ENCODE measurements at places on chromosomes 16 and 17.

- no peak for DNase-seq
Measured at GRCh38 chr17:19651451-19652238, 3.1 kb downstream of the ALDH3A2 start.

DNA sequence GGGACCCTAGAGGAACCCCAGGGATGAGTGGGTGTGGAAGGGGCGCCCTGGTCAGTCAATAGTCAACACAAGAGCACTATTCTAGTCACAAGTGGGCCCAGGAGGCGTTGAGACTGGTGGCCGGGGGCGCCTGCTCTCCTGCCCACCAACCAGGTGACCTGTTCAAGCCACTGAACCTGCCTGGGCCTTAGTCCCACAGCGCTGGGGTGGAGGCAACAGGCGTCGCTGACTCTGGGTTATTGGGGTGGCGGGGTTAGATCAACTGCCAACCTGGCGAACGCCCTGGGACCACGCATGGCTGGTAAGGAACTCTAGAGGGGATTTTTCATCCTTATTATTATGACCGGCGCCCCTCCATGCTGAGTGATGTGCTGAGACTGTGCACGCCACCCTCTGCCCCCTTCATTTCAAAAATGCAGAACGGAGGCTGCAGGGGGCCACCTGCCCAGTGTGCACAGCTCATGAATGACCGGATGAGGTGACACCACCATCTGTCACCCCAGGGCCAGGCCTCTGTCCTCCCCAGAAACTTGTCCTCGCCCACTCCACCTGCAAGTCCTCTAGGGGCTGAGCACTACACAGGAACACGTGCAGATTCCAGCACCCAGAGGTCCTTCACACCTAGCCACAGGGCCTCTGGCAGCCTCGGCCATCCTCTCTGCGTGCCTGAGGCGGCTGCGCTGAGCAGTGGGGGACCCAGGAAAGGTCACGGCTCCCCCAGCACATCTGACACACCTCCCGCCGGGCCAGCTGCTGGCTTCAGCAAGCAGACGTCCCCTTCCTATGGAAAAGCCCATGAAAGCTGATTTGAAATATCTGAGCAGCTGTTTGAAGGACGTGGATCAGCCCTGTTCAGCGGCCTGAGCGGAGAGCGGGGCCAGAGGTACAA is 51.6 kb upstream of the DNAH17 start:
- DNase-seq, result no peak

DNA sequence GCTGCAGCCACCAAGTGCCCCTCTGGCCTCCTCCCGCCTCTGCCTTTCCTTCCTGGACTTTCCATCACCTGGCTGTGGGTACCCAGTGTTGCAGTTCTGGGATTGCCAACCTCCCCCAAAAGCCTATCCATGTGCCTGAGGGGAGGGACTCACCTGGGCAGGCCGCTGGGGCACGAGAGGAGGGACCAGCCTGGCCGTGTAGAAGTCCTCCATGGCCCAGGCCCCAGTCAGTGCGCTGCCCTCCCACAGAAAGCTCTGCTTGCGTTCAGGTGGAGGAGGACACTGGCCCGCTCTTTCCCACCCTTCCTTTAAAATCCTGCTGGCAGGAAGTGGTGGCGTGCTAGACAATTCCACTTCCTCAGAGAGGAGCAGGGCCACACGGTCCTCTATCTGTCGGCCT is 14.2 kb downstream of the SLX4 start:
- no peak for DNase-seq

GRCh38 chr16:70526403-70526802 is 2.8 kb downstream of the SF3B3 start:
- no peak for DNase-seq

DNA sequence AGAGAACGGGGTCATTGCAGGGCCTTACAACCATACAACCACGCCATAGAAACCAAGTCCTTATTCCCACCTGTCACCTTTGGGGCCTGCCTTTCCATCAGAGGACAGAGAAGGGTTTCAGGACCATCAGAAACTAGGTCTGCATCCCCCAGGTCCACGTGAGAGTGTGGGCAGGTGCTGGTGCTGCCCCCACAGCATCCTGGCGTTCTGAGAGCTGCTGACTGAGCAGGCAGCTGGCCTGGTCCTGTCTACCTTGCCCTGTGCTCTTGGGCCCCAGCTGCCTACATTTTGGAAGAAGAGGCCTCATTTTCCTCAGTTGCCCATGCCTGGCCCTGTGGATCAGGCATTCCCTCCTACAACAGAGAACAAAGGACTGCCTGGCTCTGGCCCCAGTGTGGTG is 21.6 kb downstream of the ZNF276 start:
- no peak for DNase-seq

DNA sequence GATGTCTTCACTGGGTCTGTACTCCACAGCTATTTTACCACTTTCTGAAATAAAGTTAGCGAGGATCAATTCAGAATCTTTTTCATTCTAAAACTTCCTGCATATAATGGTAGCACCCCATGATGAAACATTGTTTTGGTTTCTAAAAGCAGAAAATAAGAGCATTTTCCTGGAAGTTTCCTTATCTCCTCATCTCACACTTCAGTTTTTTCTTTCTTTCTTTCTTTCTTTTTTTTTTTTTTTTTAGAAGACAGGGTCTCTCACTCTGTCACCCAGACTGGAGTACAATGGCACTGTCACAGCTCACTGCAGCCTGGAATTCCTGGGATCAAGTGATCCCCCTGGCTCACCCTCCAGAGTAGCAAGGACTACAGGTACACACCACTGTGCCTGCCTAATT is 10.3 kb downstream of the RDM1 start:
- DNase-seq, result no peak

DNA sequence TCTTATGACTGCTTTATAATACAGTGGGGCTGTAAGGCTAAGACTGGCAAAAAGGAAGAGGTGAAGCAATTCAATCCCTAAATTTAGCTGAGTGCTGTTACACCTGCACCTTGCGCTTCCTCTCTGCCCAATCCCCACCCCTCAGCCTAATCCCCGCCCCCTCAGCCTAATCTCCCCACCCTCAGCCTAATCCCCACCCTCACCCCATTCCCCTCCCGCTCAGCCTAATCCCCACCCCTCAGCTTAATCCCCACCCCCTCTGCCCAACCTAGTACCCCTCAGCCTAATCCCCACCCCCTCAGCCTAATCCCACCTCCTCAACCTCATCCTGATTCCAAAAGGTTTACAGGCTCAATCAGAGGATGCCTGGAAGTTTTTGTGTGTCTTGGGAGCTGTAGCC is 155.5 kb downstream of the PMP22 start:
- DNase-seq, result no peak

DNA sequence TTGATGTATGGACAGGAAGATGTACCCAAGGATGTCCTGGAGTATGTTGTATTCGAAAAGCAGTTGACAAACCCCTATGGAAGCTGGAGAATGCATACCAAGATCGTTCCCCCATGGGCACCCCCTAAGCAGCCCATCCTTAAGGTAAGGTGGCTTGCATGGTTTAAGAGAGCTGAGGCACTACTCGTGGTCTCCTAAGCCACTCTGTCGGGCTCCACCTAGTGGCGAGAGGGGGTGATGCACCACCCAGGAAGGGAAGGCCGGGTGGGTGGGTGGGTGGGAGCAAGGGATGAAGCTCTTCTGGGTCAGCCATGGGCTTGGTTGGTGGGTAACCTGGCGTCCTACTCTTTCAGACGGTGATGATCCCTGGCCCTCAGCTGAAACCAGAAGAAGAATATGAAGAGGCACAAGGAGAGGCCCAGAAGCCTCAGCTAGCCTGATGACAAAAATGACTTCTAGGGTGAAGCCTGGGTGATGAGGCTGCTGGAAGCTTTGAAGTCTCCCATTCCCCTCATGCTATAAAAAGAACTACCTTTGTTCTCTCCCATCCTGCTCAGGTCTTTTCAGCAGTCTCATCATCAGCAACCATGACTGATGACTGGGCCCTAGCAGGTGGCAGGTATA is 21.5 kb downstream of the GPR179 start:
- peak; percentile 48 for DNase-seq

DNA sequence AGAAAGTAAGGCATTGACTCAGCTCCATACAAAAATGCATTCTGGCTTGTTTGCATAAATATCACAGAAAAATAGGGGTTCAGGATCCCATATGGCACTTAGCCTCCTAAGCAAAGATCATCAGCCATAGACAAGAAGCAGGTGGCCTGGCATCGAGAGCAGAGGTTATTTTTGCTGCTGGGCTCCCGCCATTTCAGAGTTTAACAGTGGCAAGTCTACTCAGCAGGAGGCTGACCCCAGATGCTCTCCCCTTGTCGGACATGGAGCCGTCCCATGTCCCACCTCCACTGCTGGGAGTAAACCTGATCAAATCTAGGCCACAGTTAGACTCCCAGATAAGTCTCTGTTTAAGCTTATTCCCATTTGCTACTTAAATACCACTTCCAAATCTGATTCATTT is 269.1 kb downstream of the FTO start:
- no peak for DNase-seq

DNA sequence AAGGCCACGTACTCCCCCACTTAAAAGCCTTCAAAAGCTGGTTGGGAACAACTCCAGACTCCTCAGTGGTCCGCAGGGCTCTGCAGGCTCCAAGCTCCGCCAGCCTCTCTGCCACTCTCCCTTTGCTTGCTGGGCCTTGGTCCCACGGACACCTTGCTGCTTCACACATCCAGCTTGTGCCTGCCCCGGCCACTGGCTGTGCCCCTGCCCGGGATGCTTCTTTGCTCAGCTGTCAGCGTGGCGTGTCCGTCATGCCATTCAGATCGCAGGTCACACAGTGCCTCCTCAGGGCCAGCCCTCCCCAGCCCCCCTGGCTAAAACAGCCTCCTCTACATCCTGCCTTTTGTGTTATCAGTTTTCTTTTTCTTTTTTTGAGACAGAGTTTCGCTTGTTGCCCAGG is 11.8 kb downstream of the ASPHD1 start:
- no peak for DNase-seq

DNA sequence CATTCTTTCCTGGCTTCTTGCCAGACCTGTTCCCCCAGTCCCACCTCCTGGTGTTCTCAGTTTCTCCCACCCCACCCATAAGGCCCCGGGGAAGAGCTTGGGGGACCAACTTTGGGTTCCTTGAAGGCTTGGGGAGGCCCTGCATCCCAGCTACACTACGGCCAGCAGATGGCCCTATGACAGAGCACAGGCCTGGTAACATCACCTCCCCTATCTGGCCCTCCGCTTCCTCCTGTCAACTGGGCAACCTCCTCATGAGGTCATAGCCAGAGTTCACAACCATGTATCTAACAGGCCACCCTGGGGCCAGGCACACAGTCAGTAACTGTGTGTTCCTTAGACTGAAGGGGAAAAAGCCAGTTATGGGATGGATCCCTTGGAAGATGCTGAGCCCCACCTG is 31.4 kb downstream of the MYO15A start:
- DNase-seq, result peak; percentile 74

GRCh38 chr17:6427279-6427781 is 7.6 kb downstream of the AIPL1 start:
- no peak for DNase-seq

DNA sequence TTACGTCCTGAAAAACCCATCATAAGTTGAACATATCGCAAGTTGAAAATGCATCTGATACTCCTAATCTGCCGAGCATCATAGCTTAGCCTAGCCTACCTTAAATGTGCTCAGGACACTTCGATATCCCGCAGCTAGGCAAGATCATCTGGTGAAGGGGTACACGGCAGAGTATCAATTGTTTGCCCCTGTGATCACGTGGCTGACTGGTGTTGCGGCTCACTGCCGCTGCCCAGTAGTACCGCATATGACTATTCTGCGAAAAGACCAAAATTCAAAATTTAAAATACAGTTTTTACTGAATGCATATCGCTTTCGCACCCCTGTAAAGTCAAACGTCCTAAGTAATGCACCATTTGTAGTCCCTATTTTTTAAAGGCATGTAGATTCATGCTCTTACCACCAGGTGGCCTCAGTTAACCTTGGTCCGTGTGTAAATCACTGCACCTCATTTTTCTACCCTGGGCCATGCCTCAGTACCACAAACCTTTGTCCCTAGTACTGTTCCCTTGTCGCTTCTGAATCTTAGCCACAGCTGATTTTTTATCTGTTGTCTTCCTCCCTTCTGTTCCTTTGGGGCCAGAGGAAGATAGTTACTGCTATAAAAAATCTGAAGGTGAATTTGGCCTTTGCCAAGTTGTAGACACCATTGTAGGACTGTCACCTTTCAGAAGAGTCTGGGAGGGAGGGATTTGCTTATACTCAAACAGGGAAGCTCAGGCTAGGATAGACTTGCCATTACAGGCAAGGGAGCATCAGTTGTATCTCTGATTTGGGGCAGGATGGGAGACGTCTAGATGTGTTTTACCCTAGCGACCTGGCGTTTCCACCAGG is 34.4 kb downstream of the WWP2 start:
- no peak for DNase-seq

- no peak for DNase-seq
Measured at GRCh38 chr17:417691-418420, 65.2 kb upstream of the RPH3AL start.

- DNase-seq, result no peak
Measured at GRCh38 chr17:13931111-13931526, 138.2 kb upstream of the COX10 start.

DNA sequence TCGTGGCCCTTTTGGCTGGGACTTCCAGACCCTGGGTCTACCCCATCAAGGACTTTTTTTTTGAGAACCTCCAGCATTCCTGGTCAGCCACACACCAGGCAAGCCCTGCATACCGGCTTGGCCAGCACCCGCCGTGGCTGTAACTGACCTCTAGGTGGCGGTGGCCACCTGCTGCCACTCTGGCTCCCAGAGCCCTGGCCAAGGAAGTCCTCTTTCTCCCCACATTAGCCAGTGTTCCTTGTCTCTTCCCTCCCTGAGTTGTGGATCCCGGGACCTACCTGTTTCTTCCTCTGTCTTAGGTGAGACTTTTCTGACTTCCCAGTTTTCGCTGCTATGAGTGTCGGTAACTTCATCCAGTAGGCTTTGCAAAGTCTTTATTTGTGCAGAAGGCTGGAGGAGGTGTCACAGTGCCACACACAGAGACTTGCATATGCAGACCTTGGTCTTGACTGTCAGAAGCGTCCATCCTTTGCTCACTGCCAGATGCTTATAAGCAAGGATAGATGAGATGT is 348.3 kb downstream of the CPPED1 start:
- peak; percentile 76 for DNase-seq

GRCh38 chr16:67748834-67749233 is 29.7 kb upstream of the GFOD2 start:
- no peak for DNase-seq

DNA sequence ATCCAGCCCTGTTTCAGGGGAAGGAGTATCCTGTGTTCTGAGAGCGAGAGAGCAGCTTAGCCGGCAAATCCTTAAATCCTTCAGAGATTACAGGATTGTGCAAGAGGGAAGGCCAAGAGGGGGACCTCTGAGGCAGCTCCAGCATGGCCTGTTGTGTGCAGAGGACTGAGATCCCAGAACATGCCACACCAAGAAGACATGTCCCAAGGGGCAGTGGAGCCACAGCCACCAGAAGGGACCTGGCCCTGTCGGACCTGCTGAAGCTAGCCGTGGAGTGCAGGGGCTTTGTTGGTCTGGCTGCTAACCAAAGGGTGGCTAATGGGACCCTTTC is 1.6 kb upstream of the MRC2 start:
- DNase-seq, result no peak

- DNase-seq, result no peak
Measured at GRCh38 chr16:79716645-79717332, 116.3 kb upstream of the MAF start.

GRCh38 chr17:70187383-70187782 is 18.1 kb downstream of the KCNJ2 start:
- no peak for DNase-seq

- peak; percentile 93 for DNase-seq
Measured at GRCh38 chr17:7179317-7180254, at the start of gene ASGR1. Gene ASGR1, minus strand, starts transcription at chr17:7179370. Its CDS starts 807 bp downstream, at chr17:7178563.

All from right lobe of liver (tissue), 6 donors.